K562 (cell line): ENCODE measurements at places on chromosomes 7 and 10. TPM values are rescaled to one million over a fixed set of nuclear protein-coding genes. Genes with fewer than 3 reads are reported as not detected.

The TRIM73 gene
- total RNA-seq, result 1.2 and 1.4 TPM in 2 replicates

The GRB10 gene
- 77.7 and 88.5 TPM in 2 replicates for total RNA-seq

The GJC3 gene
- 0.16 and 0.29 TPM in 2 replicates for total RNA-seq

The CDC14C gene
- not detected in 2 replicates for total RNA-seq

The CNTNAP2 gene
- 0.11 and 0.62 TPM in 2 replicates for total RNA-seq

The ZNF853 gene
- not detected in 2 replicates for total RNA-seq

The BTAF1 gene
- total RNA-seq, result 28.8 and 30.5 TPM in 2 replicates

The PIK3AP1 gene
- total RNA-seq, result 1.4 TPM in 2 replicates

The GPRIN2 gene
- not detected in 2 replicates for total RNA-seq

The THSD7A gene
- total RNA-seq, result 0.02 and 0.04 TPM in 2 replicates

The FGFBP3 gene
- 3.0 TPM in 2 replicates for total RNA-seq

The NCOA4 gene
- total RNA-seq, result 136 TPM in 2 replicates

The ZDHHC4 gene
- 54.1 and 58.7 TPM in 2 replicates for total RNA-seq

The CRHR2 gene
- not detected in 2 replicates for total RNA-seq

The CRTAC1 gene
- 0.09 TPM in 1 of 2 replicates, not detected in the other for total RNA-seq
